Right lobe of liver (tissue), 6 donors: ENCODE measurements at places on chromosomes 6 and 20. TPM values are rescaled to one million over a fixed set of nuclear protein-coding genes. Genes with fewer than 3 reads are reported as not detected.

DNA sequence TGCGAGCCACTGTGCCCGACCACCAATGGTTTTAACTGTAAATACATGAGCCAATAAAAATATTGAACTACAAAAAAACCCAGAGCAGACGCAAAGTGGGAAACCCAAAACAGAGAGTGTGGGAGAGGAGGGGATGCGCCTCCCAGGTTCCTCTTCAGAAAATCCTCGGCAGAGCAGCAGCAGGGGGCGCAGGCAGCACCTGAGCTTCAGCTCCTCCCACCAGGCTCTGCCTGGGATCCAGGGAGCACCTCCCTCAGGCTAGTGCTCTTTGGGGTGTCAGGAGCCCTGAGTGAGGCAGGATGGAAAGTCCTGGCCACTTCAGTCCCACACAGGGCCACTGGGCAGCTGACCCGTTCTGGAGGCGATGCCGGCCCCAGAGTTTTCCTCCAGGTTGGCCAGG, 536.9 kb upstream of the CDH4 start:
- no peak overlapping the region for H3K27ac ChIP-seq
- no peaks in the 10 kb centered on the region for H3K36me3 ChIP-seq
- no peak overlapping the region for H3K4me3 ChIP-seq

DNA sequence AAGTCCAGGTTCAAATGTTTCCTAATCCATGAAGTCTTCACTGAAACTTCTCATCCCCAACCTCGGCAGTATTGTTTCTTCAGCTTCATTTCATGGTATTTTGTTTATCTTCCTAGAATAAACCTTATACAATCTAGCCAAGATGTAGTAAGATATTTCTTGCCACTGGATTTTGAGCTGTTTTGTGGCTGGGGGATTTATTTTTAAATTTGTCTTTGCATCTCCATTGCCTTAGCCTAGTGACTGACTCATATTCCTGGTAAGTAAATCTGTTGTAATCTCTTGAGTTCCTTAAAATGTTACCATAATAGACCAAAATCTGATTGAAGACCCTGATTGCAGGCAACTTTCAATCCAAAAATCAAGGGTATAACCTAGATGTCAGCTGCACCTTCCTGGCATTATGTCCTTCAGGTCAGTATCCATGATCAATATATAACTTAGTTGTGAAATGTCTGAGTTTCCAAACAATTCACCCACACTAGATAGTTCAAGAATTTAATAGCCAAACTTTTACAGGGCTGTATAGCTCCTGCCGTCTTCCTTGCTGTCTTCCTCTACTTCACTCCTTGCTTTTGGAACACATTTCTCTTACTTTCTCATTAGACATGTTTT, 4.7 kb upstream of the TRMT11 start:
- no peak overlapping the region for H3K27ac ChIP-seq
- DNase-seq, result no peak
- H3K27me3 ChIP-seq, result no peaks in the 10 kb centered on the region
- H3K4me1 ChIP-seq, result peaks cover 6% of the 10 kb centered on the region
- no peak overlapping the region for H3K4me3 ChIP-seq

Gene FAXC
- total RNA-seq, result not detected

Gene NHLRC1
- 2.2 TPM for total RNA-seq

- no peak overlapping the region for H3K4me3 ChIP-seq
- H3K27ac ChIP-seq, result no peak overlapping the region
- DNase-seq, result no peak
- H3K4me1 ChIP-seq, result no peaks in the 10 kb centered on the region
- H3K36me3 ChIP-seq, result no peaks in the 10 kb centered on the region
These were observed 8.4 kb downstream of the EPB41L2 start for GRCh38 chr6:131054392-131055250.
